ENCODE measurements at places on chromosomes 16 and 17. TPM values are rescaled to one million over a fixed set of nuclear protein-coding genes. Genes with fewer than 3 reads are reported as not detected.
A peak's percentile ranks its signal among the peaks of the same experiment; 100 is the strongest.

- DNase-seq: no peak
Observed at GRCh38 chr17:39627047-39627711, 427 bp downstream of the PPP1R1B start.

Gene MGRN1
- 46.5 TPM for total RNA-seq

DNA sequence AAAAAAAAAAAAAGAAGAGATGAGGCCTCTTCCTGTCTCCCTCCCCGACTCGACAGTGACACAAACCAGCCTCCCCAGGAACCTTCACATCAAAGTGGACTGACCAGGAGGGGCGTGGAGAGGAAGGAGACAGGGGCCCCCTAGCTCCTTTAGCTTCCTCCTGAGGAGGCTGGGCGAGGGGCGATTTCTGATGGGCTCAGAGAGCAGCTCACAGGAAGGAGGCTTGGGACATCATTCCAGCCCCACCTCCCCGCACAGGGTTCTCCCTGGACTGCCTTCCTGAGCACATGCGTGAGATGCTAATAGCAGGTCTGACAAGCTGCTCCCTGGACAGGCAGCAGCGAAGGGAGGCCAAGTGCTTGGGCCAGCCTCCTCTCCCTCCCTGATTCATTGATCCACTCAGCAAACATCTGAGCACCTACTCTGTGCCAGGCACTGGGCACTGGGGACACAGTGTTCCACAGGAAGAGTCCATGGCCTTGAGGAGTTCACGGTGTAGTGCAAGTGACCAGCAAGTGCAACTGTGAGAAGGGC, 14.4 kb upstream of the DOK4 start:
- DNase-seq: no peak

Gene TBC1D3C
- not detected for total RNA-seq

DNA sequence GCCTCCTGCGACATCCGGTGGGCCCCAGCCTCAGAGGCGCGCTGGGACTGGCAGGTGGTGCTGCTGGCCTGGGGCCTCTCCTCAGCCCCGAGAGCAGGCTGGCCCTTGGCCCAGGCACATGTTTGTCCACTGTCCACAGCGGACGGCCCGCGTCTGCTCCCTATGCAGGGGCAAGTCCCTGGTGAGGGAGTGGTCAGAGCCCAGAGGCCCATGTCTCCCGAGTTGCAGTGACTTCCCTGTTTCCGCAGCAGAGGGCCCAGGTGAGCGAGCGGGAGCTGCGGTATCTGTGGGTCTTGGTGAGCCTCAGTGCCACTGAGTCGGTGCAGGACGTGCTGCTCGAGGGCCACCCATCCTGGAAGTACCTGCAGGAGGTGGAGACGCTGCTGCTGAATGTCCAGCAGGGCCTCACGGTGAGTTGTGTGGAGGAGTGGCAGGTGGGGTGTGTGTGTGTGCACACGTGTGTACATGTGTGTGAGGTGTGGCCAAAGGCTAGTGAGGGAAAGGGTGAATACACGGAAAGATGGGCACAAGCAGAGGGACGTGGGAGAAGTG, 10.4 kb downstream of the IL34 start:
- no peak for DNase-seq

DNA sequence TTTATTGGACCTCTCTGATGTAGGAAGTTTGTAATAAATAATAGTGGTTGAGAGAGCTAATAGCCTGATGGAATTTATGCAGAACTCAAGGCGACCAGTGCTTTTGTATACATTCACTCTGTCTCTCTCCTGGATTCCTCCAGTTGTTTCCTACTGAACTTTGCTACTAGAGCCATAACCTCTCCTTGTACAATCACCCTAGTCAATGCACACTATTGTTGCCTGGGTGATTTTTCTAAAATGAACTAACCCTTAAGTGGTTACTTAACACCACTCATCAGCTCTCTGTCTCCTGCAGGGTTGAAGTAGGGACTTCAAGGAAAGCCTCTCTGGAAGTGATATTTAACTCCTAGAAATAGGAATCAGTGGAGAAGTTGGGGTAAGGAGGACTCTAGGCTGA, 9.7 kb downstream of the PHKB start:
- no peak for DNase-seq

DNA sequence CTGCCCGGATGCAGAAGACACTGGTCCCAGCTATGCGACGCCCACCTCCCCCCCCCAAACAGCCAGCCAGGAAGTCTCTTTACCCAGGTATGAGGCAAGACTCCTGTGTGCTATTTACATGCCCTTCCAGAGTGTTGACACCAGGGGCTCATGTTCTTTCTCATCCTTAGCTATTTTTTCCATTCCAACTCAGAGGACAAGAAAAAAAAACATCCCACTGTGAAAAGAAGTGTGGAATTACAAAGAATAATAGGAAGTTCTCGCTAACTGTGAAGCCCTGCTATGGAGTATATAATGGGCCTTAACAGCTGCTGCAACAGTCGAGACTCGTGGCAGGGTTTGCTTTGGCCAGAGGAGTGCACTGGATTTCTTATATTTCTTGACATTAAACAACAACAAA, 584.9 kb downstream of the CDH13 start:
- DNase-seq: no peak

DNA sequence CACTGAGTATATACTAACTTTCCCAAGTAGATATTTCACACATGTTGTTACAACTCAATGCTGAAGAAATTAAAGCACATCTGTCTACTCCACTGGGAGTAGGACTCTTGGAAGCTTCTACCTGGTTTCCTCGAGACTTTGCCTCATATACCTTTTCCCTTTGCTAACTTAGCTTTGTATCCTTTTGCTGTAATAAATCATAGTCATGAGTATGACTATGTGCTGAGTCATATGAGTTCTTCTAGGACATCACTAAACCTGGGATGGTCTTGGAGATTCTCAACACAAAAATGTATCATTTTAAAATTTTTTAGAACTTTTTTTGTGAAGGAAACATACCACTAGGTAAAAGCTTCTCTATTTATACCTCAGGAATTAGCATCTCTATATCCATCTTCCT, 39.8 kb downstream of the ABCA5 start:
- DNase-seq: no peak

- no peak for DNase-seq
Observed at GRCh38 chr16:86222965-86223551, 287.3 kb upstream of the FOXF1 start.

- DNase-seq: no peak
Observed at GRCh38 chr17:56045872-56046271, 107.4 kb upstream of the ANKFN1 start.

Gene TMC7
- not detected for total RNA-seq

Gene CENPV
- 31.8 TPM for total RNA-seq

- DNase-seq: no peak
Observed at GRCh38 chr17:72940496-72940895, 152.0 kb downstream of the SLC39A11 start.

DNA sequence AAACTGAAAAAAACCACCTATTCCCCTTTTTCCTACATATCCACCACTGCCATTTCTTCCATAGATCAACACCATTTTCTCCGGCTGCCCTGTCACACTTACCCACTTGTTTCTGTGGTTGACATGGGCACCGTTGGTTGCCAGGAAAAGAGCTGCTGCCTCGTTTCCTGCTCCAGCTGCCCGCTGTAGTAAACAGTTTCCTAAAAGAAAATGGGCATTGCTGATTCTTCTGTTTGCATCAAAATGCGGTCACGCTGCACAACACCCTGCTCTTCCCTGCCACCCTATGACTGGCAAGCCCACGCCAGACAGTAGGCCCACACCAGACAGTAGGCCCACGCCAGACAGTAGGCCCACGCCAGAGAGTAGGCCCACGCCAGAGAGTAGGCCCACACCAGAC, 46.3 kb downstream of the CYB5D2 start:
- no peak for DNase-seq

GRCh38 chr16:66562409-66562808, 3.8 kb upstream of the CMTM1 start:
- no peak for DNase-seq

- peak; percentile 50 for DNase-seq
Observed at GRCh38 chr17:77476931-77477805, 336.4 kb downstream of the SEC14L1 start.

Gene KRTAP16-1
- 1.1 TPM for total RNA-seq

- no peak for DNase-seq
Observed at GRCh38 chr16:53154513-53154912, 99.7 kb downstream of the CHD9 start.

GRCh38 chr17:82414548-82415281, 3.4 kb upstream of the HEXD start:
- DNase-seq: peak; percentile 56

- no peak for DNase-seq
Observed at GRCh38 chr17:48868916-48869500, 23.6 kb upstream of the ATP5MC1 start.

- DNase-seq: no peak
Observed at GRCh38 chr17:70071127-70071526, 3.9 kb upstream of the KCNJ16 start.

- DNase-seq: no peak
Observed at GRCh38 chr17:68033636-68034451, 1.7 kb upstream of the KPNA2 start.

- no peak for DNase-seq
Observed at GRCh38 chr17:45234641-45235415, 13.1 kb downstream of the FMNL1 start.

GRCh38 chr17:64780096-64781013, 118.2 kb upstream of the SMURF2 start:
- DNase-seq: peak; percentile 55

Gene ZNF785
- total RNA-seq: 5.0 TPM

GRCh38 chr16:56781528-56781961, 51.6 kb downstream of the NUP93 start:
- DNase-seq: no peak

GRCh38 chr17:79630126-79630525, 19.3 kb upstream of the RBFOX3 start:
- DNase-seq: no peak

DNA sequence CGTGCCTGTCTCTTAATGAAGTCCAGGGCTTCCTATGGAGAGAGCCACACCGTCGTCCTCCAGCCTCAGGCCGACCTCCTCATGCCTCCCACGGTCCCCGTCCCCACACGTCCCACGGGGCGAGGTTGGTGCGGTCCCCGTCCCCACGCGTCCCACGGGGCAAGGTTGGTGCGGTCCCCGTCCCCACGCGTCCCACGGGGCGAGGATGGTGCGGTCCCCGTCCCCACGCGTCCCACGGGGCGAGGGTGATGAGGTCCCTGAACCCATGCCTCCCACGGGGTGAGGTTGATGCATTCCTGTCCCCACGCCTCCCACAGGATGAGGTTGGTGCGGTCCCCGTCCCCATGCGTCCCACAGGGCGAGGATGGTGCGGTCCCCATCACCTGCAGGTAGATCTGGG, 20.9 kb downstream of the GALNS start:
- DNase-seq: no peak

DNA sequence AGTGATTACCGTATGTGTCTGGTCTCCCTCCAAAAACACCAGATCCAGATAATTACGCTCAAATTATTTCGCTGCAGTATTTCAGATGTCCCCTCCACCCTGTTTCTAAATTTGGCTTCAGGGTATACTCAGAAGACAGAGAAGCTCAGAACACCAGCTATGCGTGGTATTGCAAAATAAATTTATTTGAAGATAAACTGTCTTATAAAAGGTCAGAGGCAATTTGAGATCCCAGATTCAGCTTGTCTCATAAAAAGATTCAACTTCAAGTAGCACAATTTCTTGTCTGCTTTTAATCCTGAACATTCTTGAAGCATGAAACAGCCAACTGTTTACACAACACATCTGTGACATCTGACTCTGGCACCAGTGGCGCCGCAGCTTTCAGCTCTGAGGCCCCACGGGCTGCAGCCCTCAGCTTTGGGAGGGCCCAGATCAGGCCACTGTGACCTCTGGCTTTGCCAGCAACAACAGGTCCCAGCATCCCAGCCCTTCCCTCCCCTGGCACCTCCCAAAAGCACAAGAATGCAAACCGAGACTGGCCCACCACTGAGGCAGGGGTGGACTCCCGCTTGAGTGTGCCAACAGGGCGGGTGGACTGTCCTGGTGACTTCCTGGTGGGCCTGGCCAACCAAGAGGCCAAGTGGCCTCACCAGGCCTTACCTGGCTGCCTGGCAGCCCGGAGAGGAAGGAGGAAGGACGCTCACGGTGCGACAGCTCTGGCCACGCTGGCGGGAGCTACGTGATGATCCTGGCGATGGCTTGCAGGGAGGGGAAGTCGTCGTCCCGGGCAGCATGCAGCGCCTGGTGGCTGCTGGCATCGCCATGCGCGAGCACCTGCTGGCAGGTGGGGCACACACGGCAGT, 8.0 kb downstream of the SYNGR3 start:
- DNase-seq: no peak

DNA sequence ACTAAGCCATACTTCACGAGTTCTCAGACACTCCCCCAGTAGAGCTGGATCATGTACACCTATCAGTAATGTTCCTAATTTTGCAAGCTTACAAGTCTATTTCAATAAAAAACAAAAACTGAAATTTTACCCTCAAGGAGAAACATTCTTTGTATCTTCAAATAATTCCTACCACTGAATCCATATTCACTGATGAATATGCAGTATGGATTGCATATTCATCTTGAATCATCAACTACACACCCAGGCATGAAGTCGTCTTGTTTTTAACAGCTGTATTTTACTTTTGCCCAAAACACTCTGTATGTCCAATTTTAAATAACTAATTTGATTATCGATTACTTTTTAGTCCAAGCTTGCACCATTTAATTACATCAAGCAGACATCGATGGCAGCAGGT, 31.8 kb downstream of the ZDHHC7 start:
- DNase-seq: no peak

DNA sequence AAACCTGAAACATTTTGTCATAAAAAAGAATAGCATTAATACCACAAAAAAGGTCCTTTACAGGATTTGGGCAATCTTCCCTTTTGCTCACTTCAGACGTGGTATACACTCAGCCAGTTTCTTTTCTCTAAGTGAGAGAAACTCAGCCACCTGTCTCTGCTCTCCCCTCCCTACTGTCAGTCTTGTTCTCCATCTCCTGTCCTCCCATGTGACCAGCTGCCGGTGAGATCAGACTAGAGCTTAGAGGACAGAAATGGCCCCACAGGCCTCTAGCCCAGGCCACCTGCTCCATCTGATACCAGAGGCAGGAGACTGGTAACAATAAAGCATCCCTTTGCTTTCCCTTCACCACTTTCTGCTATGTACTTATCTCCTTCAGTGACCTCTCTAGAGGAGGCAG, 34.9 kb downstream of the CMC2 start:
- DNase-seq: no peak

Gene SLC6A2
- total RNA-seq: not detected

DNA sequence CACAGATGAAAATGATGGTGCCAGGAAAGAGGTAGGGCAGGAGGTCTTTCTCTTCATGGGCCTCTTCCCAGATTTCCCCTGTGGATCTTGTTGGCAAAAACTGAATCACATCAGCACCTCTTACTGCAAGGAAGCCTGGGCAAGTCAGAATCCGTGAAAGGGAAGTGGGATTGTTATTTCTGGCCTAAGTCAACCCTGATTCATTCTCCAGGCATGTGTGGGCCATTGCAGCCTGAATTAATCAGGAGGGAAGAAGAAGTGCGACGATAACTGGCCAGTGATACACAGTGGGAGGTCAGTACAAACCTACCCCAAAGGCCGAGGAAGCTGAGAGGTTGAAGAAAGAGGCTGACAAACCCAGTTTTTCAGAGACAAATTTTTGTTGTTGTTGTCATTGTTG, 17.9 kb upstream of the NSMCE1 start:
- no peak for DNase-seq

GRCh38 chr17:16974569-16975276, 2.8 kb upstream of the TNFRSF13B start:
- no peak for DNase-seq

GRCh38 chr16:1258906-1259759, 3.3 kb downstream of the TPSD1 start:
- DNase-seq: no peak

Gene ENKD1
- total RNA-seq: 1.7 TPM
